SIG-M5 (cell line): ENCODE measurements at places on chromosomes 5 and 9.

DNA sequence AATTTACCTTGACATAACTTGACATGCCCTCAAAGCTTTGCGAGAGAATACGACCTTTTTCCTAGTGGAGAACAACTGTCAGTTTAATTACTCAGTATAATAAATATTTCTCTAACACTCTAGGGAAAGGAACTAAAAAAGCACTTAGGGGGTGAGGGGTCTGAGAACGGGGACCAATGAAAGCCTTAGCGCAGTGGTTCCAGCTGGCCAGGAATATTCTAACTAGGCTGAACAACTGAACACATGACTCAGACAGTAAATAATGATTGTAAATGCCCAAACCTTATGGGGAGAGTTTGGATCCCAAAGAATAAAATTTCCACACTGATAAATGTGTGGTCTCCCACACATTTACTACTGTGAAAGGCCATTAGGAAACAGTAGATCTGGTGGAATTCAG lies 14.9 kb downstream of the MYO10 start:
- DNase-seq = no peak

GRCh38 chr9:20117986-20118385 lies 329.1 kb upstream of the SLC24A2 start:
- no peak for DNase-seq

DNA sequence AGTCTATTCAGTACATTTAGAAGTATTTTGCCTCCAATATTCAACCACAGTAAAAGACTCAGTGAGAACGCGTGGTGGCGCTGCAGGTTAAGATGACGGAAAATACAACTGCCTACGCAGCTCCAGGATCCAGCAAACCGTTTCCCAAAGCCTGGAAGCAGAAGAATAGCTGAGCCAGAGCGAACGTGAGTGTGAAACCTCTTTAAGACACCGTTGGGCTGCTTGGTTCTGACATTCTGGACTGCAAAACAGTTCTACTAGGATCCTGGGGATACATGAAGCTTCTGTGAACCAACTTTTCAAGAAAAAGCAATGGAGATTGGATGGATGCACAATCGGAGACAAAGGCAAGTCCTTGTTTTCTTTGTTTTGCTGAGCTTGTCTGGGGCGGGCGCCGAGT lies at the start of gene PCDHB16:
TSS of gene PCDHB16 (plus strand) at position 140 of the 400 bp plus-strand sequence. CDS start at position 313, 173 bp downstream.
- no peak for DNase-seq

DNA sequence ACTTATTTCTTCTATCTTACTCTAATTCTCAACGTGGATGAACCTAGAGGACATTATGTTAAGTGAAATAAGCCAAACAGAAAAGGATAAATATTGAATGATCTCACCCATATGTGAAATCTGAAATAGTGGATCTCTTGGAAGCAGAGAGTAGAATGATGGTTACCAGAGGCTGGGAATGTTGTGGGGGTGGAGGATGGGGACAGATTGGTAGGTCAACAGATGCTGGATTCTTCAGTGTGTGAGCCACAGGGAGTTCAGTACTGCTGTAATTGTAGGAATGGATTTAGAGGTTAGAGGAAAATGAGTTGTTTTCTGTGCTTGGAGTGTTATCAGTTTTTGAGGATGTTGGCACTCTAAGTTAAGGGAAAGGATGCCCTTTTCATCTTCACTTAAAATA lies 190.6 kb downstream of the FBXL7 start:
- no peak for DNase-seq

GRCh38 chr9:133532937-133533668 lies 1.4 kb upstream of the ADAMTSL2 start:
- no peak for DNase-seq

DNA sequence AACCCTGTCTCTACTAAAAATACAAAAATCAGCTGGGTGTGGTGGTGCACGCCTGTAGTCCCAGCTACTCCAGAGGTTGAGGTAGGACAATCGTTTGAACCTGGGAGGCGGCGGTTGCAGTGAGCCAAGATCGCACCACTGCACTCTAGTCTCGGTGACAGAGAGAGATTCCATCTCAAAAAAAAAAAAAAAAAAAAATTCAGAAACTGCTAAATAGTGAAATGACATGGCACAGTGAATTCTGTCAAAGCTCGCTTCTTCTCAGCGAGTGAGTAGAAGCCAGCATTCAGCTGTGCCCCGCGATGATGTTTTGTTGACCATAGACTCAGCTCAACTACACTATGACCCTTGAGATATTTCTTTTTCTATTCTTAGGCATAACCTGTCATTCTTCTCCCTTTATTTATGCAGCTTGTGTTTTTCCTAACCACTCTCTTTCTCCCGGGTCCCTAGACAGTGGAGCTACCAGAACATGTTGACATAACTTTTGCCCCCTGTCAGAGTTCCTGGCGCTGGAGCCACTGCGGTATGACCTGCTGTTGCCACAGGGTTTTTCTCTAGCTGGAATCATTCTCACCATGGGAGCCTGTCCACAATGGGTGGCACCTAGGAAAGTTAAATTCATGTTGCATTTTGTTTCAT lies 13.5 kb upstream of the IQGAP2 start:
- DNase-seq = no peak

- no peak for DNase-seq
These were observed 3.9 kb downstream of the GCNT4 start for GRCh38 chr5:75048457-75048953.

- DNase-seq = no peak
These were observed 18.6 kb upstream of the ZNF366 start for GRCh38 chr5:72525816-72526215.

GRCh38 chr5:129852747-129853352 lies 51.4 kb upstream of the CHSY3 start:
- DNase-seq = no peak

- DNase-seq = no peak
These were observed 22.6 kb upstream of the CSF1R start for GRCh38 chr5:150108711-150109514.

- DNase-seq = no peak
These were observed 47.5 kb upstream of the PLPP1 start for GRCh38 chr5:55582256-55582655.
